ENCODE measurements at places on chromosomes 13 and 19.

GRCh38 chr19:5048091-5048726 lies 79.3 kb downstream of the KDM4B start:
- peak; percentile 34 for DNase-seq

DNA sequence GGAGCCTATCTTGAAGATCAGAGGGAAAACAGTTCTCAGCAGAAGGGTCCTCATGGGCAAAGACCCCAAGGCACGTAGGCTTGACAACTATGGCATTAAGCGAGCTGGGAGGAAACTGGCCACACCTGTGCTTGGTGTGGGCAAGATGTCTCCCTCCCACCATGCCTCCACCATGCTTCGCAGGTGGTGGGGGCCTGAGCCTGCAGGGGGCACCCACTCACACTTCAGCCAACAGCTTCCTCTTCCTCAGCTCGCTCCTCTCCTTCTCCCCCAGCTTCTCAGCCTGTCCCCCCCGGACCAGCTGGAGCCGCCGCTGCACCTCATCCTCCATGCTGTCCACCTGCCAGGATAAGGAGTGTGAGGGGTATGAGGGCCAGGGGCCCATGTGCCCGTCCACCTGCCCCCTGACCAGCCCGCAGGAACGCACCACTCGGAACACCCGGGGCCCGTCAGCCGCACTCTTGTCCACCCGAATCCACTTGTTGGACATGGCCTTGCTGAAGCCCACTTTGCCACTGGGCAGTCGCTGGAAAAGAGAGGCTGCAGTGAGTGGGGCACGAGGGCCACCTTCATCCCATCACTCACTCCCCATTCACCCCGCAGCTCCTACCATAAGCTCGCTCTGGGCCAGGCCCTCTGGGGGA lies 3.4 kb downstream of the FARSA start:
- DNase-seq: no peak

DNA sequence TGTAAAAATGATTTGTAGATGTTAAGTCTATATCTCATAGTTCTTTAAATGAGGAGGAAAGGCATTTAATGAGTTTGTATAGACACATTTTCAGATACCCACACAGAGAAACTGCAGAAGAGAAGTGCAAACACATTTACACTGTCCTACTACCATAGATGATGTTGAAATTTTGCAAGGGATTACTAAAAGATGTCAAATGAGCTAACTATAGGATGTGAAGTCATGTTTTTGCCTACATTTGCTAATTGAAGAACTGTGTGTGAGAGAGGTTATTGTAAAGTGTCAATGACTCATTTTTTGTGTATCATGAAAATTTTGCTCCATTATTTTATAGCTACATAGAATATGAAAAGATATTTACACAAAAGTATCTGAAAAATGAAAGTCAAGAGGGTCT lies 178.9 kb downstream of the ITGBL1 start:
- DNase-seq: no peak

GRCh38 chr13:96025283-96025682 lies 27.9 kb downstream of the UGGT2 start:
- no peak for DNase-seq

DNA sequence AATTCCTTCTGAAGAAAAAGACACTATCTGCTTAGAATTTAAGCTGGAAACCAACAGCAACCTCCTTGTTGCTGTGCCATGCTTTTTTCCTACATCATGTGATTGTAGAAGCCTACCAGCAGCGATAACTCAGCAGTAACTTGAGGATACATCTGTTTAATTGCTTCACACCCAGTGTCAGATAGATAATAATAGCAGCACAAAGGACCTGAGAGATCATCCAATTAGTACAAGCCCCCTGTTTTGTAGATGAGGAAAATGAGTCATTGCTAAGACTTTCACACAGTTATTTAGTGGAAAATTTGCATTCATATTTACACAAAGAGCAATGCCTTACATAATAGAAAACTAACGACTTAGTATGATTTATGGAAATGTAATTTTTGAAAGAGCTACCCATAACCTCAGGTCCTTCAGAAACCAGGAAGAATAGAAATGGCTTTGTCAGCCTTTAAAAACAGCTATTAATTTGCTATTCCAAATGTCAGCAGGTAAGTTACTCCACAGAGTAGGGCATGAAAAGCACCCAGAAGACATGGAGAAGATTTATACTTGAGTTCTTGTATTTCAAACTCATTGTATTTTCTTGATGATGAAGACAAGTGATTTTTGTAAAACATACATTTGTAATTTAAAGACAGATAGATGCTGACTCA lies 93.7 kb upstream of the SGCG start:
- DNase-seq: no peak

DNA sequence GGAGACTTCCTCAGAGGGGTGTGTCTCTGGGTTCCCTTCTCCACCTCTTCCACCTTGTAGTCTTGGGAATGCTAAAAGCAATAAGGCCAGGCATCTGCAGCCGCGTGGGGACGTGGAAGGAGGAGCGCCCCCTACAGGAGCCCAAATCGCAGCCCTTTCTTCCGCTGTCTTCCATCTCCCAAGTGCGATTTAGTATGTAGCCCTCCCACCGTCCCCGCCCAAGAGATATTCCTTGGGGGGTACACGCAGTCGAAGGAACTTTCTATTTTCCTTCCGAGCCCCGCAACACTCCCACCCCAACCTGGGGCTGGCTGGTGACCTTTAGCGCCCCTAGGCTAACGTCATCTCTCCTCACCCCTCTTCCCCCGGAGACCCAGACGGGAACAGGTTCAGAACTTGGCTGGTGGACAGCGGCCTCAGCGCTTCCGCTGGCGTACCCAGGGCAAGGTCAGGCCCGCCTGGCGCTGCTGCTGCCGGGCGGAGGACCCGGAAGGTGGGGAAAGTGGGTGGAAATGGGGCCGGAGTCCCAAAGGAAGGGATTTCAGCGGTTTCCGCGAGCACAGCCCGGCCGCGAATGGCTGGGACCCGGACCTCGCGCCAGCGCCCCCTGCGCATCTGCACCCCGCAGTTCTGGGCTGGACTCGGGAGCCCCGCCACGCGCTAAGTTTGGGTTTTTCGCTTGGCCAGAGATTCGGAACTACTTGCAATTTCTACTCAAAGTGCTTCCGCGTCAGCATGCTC lies 2.1 kb upstream of the PCDH8 start:
- no peak for DNase-seq

DNA sequence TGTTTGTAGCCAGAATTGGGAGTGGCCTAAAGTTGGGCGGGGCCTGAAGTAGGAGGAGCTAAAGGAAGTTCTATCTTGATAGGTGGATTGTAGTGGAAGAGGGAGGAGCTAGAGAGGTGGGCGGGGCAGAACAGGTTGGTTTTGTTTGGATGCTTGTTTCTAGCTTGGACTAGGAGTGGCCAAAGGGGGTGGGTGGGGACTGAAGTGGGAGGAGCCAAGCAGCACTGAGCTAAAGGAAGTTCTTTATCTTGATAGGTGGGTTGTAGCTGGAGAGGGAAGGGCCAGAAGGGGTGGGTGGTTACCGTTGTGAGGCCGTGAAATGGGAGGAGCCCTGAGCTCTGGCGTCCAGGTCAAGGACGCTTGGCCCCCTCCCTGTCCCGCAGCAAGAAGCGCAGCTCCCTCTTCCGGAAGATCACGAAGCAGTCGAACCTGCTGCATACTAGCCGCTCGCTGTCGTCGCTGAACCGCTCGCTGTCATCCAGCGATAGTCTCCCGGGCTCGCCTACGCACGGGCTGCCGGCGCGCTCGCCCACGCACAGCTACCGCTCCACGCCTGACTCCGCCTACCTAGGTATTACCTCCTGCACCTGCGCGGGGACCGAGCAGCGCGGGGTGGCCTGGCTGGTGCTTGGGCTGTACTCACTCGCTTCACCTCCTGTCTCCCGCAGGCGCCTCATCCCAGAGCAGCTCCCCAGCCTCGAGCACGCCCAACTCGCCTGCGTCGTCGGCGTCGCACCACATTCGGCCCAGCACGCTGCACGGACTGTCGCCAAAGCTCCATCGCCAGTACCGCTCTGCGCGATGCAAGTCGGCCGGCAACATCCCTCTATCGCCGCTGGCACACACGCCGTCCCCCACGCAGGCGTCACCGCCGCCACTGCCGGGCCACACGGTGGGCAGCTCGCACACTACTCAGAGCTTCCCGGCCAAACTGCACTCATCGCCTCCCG lies 8.0 kb downstream of the DNASE2 start:
- DNase-seq: peak; percentile 33
